Endodermal cell (in vitro differentiated cells): ENCODE measurements at places on chromosomes 3 and 15.

GRCh38 chr3:171122861-171123260 is 96.3 kb upstream of the SLC2A2 start:
- DNase-seq = no peak

GRCh38 chr15:100042558-100042957 is 299.2 kb downstream of the ADAMTS17 start:
- DNase-seq = peak; percentile 20

DNA sequence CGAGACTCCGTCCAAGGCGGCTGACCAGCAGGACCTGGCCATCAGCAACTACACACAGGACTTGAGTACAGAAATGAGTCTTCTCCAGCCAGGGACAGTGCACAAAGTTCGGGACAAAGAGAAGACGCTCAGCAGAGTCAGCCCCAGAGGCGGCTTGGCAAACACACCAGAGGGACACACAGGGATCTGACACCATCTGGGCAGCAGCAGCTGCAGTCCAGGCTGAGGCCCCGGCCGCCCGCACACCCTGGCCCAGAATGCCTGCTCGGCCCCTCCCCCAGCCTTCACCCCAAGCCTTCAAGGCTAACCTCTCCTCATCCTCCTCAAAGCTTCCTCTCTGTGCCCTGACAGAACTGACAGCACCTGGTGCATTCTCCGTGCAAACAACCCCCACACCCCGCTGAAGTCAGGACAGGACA is 61.1 kb downstream of the XXYLT1 start:
- DNase-seq = no peak

DNA sequence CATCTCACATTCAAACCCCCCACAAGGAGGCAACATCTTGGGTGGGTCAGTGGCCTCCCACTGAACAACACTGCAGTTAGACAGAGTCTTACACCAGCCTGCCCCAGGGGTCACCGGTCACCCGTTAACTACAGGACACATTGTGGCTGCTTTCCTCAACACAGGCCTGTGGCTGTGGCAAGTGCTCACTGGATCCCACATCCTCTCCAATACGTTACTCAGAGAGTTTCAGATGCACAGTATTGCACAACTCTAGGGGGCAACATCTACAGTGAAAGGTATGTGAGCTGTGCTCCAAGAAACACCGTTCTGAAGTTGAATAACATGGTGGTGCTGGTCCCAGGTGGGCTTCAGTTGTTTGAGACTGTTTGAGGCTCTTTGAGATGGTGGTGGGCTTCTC is 41.0 kb downstream of the CTDSPL start:
- no peak for DNase-seq

DNA sequence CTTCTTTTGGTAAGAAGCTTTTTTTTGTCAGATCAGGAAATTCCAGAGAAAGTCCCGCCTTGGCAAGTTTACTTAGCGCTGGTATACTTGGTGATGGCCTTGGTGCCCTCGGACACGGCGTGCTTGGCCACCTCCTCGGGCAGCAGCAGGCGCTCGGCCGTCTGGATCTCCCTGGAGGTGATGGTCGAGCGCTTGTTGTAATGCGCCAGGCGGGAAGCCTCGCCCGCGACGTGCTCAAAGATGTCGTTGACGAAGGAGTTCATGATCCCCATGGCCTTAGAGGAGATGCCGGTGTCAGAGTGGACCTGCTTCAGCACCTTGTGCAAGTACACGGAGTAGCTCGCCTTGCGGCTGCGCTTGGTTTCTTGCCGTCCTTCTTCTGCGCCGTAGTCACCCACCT is 46.6 kb downstream of the QTRT2 start:
- no peak for DNase-seq

DNA sequence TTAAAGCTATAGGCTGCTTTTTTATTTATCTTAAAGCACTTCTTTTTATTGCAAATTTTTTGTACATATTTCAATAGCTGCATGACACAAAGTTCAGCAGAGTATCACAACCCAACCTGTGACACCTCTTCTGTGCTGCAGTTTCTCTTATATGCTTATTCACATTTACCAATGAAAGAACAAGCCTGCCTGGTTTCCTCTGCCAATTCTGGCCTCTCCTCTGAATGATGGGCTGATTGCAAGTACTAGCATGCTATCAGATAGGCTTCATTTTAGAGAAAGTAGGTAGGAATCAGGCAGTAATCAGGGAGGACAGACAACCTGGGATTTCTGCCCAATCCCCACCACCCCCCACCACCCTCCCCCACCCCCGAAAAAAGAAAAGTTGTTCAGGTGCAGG is 26.6 kb downstream of the ACKR4 start:
- DNase-seq = no peak

GRCh38 chr3:46289966-46290365 is 47.7 kb downstream of the CCR3 start:
- no peak for DNase-seq

- DNase-seq = peak; percentile 94
Observed at GRCh38 chr15:89358755-89359439, 24.3 kb upstream of the POLG start.

DNA sequence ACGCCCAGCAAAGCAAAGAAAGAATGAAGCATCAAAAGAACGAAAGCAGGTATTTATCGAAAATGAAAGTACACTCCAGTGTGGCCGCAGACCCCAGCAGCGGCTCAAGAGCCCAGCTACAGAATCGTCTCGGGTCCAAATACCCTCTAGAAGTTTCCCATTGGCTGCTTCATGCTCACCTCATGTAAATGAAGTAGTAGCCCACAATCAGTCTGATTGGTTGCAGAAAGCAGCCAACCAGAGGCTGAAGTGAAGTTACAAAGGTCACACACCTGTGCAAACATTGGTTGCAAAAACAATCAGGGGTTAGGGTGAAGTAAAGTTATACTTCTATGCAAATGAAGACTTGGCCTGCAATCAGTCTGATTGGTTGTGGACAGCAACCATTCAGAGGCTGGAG is 32.0 kb downstream of the SV2B start:
- peak; percentile 29 for DNase-seq

- DNase-seq = peak; percentile 89
Observed at GRCh38 chr3:180855364-180855763, 57.1 kb upstream of the FXR1 start.

DNA sequence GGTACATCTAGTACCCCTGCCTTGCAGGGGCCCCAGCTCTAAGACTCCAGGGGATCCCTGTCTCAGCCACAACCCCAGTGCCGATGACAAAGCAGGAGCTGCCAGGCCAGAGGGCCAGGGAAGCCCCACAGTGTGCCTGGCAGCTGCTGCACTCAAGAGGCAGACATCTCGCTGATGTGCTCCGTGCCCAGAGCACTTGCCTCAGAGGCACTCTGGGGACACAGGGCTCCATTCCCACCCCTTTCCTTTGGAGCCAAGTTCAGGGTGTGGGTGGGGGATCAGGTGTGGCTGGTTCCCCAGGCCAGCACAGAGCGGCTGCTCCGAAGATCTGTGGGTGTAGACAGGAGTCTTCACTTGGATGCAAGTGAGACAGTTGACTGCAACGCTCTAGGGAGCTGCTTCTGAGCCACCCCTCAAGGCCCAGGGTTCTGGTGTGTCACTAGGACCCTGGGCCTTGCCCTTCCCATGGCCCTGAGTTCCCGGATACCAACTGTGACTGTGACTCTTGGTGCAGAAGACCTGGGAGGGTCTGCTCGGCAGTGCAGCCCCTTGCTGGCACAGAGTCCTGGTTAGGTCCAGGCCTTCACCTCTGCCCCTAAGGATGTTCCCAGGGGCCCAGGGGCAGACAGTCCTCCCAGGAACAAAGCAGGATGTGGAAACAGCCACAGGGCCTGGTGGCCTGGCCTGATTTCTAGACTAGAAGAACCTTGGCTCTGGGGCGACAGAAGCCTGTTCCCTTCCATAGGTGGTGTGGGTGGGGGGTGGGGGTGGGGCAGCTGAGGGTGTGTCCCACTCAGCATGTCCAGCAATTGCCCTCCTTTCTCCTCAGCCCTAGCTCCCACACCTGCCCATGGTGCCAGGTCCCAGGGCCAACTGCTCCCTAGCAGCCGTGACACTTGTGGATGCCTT is 2.5 kb downstream of the NT5DC2 start:
- no peak for DNase-seq

- DNase-seq = no peak
Observed at GRCh38 chr3:155110022-155110421, 29.9 kb downstream of the MME start.

DNA sequence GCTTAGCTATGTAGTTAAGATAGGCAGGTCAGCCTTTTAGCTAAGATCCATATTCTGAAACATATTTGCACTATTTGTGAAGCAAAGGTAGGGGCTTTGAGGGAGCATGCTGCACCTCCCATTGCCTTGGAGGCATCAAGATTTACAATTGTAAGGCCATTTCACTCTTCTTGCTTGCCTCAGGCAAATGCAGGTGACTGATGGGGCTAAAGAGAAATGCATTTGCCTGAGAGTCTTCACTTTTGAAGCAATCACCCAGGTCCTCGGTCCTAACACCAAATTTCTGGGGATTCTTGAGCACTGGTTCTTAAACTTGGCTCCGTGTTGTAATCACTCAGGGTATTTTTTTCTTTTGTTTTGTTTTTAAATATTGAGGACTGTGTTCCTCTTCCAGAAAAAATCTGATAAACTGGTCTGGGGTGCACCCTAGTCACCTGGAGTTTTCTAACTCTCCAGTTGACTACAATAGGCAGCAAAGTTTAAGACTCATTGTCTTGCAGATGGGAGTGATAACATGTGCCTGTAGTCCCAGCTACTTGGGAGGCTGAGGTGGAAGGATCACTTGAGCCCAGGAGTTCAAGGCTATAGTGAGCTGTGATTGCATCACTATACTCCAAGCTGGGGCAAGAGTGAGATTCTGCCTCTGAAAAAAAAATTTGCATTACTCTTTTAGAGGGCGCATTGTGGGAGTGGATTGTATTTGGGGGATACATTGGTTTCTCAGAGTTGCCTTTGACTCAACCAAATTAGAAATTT is 68.1 kb downstream of the EOMES start:
- DNase-seq = no peak

DNA sequence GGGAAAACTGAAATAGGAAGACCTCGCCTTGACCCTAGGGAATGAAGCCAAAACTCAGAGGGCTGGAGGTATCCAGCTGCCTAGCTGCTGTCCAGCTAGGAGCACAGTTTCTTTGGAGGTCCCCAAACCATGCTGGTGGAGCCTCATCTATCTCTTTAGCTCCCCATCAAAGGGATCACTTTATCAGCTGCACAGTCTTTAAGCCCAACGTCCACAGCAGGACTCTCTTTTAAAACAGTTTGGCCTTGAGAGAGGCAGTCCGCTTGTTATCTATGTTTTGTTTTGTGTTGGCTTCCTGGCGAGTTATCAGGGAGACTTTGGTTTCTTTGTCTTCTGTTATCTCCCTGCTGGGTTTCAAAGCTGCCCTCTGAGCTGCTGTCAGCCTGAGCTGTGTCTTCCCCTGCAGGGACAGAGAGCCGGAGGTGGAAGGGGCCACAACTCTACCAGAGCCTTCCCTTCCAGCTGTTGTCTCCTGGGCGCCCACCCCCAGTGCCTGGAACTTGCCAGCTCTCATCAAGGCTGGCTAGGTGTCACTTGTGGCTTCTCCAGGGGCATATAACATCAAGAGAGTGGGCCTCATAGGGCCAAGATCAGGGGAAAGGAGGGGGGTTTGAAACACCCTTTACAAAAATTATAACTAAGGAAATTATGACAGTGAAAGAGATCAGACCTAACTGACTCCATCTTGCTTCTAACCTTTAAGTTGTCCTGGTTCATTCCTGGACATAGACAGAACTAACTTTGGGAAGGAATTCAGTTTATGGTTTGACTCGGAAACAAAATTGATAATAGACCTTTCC is 61.4 kb upstream of the C15orf39 start:
- DNase-seq = peak; percentile 73

GRCh38 chr3:13461169-13462124 is 18.7 kb upstream of the HDAC11 start:
- DNase-seq = peak; percentile 96

GRCh38 chr3:159038405-159038804 is 236.6 kb downstream of the MFSD1 start:
- DNase-seq = no peak

GRCh38 chr3:72458375-72458774 is 389.9 kb downstream of the SHQ1 start:
- DNase-seq = no peak

- DNase-seq = no peak
Observed at GRCh38 chr15:41661078-41661517, 893 bp downstream of the MGA start.

DNA sequence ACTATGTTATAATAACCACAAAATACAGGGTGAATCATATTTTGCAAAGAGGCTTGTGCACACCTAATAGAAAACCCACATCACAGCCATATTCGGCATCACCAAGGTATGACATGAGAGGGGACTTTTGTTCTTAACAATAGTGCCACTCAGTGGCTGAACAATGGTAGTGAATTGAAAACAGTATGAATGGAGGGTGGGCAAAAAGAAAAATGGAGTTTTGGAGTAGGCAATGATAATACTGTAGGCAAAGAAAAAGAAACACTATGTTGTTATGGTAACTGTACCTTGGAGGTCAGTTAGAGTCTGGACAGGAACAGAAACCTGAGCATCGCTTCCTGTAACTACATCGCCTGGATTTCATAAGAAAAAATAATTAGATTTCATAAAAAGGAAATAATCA is 348.6 kb downstream of the PLCL2 start:
- no peak for DNase-seq

DNA sequence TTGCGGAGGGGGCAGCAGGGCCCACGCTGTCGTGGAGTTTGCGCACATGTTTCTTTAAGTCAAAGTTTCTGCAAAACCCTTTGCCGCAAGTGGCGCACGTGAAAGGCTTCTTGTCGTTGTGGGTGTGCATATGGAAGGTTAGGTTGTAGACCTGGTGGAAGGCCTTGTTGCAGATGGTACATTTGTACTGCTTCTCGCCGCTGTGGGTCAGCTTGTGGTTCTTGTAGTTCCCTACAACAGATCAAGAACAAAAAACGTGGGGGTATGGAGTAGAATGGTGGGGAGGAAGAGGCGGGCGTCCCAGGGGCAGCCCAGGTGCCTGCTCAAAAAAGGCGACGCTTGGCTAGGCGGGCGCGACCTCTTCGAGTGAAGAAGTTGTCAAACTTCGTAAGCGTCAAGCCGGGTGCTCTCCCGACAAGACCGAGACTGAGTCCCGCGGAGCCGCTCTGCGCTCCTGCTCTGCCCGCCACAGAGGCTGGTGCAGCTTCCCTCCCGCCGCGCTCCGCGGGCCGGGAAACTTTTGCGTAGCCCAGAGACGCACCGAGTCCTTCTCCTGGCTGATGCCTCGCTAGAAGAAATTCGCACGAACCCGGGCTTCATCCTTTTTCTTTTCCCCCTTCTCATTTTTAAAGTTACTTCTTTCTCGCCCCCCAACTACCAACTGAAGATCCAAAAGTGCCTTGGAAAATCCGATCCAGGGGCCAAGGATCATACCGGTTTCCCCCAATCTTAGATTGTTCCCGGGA is 3.1 kb downstream of the FEZF2 start:
- peak; percentile 78 for DNase-seq

GRCh38 chr3:40754994-40755393 is 230.2 kb downstream of the ZNF621 start:
- DNase-seq = no peak

GRCh38 chr3:20316238-20316637 is 130.2 kb upstream of the SGO1 start:
- DNase-seq = no peak
